ENCODE measurements at places on chromosomes 1 and 21.

- peak; percentile 55 for DNase-seq
Measured at GRCh38 chr21:32256873-32257620, 21.8 kb downstream of the MIS18A start.

DNA sequence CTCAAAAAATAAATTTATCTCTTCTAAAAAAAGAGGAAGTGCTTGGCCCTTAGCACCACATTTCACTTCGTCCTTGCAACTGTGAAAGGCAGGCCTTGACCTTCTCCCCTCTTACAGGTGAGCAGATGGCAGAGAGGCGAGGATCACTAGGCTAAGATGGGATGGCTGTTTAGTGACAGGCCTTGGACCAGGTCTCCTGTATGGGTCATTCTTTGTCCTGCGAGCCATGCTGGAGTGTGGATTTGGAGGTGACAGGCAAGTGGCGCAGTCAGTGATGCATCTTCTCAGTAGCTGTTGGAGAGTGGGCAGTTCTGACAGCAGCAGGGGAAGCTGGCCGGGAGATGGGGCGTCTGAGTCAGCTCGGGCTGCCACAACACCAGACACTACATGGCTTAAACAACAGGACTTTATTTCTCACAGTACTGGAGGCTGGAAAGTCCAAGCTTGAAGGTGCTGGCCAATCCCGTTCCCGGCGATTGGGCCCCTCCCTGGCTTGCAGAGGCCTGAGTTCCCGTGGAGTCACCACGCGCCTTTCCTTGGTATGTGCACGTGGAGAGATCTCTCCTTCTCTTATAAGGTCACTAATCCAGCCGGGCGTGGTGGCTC, 16.5 kb downstream of the SLC27A3 start:
- DNase-seq: peak; percentile 50

DNA sequence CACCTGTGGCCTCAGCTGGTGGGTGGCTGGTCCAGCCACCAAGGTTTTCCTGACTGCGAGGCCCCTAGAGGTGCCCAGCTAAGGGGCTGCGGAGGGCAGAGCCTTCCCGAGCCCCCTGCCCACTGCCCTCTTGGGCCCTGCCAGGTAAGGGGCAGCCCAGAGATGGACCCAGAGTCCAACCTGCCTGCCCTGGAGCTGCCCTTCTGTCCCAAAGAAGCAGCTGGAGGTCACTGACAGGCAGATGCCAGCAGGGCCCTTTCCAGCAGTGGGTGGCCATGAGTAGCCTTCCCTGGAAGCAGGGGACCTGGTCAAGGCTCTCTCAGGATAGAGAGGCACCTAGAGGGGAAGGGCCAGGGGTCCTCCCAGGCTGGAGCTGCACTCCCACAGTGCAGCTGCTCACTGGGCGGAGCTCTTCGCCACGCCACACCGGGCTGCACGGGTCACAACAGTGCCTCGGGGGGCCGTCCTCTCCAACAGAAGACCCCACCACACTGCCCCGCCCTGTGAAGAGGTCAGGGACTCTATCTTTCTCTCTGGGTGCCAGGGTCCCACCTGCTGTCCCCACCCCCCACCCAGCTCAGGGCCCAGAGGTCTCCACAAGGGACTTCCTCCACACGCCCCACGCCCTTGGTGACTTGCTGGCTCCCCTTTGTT, 10.9 kb upstream of the GNB1 start:
- DNase-seq: no peak

- no peak for DNase-seq
Measured at GRCh38 chr1:163093169-163093568, 24.0 kb downstream of the RGS4 start.

GRCh38 chr1:46757956-46758528, 39.1 kb upstream of the EFCAB14 start:
- no peak for DNase-seq

DNA sequence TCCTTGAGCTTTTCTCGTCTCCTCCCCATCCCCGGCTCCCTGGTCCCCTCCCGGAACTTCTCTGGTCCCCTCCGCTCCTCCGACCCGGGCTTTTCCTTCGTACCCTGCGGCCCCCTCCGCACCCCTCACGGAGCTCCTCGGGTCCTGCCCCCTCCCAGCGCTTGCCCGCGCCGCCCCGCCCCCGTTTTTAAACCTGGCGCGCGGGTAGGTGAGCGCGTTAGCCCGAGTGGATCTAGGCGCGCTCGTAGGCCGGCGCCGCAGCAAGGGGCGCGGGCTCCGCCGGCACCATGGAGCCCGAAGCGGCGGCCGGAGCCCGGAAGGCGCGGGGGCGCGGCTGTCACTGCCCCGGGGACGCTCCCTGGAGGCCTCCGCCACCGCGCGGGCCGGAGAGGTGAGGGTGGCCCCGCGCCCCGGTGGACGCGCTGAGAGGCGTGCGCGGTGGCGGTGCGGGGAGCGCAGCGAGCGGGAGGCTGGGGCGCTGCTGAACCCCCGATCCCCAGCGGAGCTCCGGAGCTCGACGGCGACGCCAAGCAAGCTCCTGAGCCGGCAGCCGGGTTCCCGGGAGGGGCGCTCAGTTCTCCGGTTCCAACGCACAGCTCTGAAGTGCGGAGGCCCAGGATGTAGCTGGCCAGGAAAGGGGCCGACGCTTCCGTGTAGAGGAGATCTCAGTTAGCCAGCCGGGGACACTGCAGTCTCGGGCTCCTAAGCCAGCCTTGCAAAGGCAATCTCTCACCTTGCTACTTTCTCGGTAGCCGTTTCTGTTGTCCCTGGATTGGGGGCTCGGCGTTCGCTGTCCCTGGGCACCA, at the start of gene RIPPLY3:
Gene RIPPLY3, plus strand, starts transcription at position 217 of the 806 bp plus-strand sequence. Its CDS starts 71 bp downstream, at position 288.
- DNase-seq: no peak

GRCh38 chr1:66271904-66272254, 262.1 kb upstream of the SGIP1 start:
- DNase-seq: no peak

DNA sequence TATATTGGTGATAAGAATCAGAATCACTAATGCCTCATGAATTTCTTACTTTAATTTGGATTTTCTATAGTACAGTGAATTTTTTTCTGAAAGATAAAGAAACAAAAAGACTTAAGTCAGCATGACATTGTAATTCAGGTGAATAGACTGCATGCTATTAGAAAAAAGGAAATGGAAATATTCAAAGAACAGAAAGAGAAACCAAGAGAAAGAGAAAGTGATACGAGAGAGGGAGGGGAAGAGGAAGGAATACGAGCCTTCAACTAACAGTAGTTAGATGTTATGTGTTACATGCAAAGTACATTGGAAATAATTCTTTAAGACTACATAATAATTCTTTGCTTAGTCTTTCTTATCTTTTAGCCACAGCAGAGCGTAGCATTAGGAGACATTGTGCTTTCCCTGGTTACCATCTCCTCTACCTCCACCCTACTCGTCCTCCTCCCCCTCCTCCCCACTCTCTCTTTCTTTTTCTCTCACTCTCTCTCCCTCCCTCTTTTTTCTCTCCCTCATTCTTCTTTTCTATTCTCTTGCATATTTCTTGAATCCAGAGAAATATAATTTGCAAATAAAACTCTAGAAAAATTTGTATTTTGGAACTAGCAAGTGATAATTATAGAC, 46.4 kb upstream of the ADGRL4 start:
- no peak for DNase-seq

DNA sequence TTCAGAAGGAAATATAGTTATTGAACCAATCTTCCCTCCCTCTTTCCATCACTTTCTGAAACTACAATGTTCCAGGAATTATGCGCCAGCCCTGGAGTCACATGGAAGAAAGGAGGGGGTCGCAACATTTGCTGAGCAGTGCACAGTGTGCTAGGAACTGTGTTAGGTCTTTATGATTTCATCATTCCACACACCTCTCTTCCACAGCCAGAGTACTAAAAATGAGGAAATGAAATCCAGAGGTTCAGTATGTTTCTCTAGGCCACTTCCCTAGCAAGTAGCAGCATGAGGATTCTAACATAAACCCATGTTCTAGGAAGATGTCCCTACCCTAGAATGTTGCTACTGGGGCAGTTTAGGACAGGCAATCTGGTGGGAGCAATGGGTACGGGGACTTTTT, 158.1 kb downstream of the SLC45A1 start:
- DNase-seq: no peak

GRCh38 chr1:91557039-91557690, 56.5 kb downstream of the CDC7 start:
- no peak for DNase-seq

DNA sequence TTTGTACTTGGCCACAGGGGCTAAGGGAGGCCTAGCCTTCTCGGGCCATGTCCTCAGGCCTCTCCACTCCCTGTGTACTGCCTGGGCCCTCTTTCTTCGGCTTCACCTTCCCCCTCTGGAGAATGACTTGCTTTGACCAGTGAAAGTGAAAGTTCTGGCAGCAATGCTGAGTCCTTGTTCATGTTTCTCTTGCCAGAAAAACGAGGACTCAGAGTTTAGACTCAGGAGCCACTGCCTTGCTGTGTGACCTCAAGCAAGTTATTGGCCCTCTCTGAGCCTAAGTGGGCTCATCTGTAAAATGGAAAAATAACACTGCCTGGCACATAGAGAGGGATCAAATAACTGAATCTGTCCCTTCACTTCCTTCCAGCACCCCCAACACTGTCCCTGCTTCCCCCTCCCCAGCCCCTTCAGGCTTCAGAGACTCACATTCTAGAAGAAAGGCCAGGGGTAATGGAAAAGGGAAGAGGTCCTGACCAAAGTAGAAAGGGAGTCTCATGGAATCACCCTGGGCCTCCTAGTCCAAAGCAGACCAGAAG, 1.5 kb downstream of the C1QA start:
- no peak for DNase-seq

DNA sequence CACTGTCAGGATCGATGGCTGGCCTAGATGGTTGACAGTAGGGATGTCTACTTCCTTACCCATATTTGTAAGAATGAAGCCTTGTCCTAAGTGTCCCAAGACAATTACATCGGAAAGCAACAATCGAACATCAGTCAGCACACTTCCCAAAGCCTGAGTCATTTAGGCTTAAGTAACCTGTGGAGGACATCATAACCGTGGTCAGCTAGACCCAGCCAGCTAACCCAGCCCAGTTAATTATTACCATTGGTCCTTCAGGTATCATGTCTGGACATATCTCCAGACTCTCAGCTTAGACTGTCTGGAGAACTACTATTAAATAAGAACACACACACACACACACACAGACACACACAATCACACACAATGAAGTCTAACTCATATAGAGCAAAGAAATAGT, 264.7 kb downstream of the TRABD2B start:
- DNase-seq: no peak

DNA sequence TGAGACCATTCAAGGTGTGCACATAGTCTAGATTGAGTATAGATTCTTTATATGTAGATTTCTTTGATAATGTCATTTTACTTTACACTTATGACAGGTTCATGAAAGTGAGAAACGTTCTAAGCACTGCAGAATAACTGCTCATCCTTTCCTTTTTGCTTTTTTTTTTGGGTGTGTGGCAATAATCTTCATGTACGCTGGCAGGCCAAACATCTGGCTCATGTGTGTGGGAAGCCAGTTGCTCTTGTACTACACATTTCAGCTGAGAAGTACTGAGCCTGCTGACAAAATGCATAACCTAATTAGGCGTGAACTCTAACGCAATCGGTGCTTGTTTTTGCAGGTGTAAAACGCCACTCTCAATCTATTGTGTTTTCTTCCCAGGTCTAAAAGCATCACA, 350.8 kb upstream of the KAZN start:
- no peak for DNase-seq

DNA sequence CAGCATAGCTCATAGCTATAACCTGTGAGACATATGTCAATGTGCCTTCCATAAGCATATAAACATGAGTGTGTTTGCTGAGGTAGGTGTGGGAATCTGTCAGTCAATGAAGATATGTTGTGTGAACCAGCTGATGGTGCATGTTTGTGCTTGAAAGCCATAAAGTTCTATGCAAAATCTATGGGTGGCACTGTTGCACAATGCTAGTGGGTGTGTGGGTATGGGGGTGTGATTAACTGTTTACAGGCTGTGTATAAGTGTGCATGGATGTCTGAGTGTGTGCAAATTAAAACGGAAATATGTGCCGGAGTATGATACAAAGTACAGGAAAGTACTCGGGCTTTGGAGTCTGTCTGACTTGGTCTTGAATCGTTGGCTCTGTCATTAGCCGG, 1.0 kb upstream of the ATP2B4 start:
- no peak for DNase-seq

DNA sequence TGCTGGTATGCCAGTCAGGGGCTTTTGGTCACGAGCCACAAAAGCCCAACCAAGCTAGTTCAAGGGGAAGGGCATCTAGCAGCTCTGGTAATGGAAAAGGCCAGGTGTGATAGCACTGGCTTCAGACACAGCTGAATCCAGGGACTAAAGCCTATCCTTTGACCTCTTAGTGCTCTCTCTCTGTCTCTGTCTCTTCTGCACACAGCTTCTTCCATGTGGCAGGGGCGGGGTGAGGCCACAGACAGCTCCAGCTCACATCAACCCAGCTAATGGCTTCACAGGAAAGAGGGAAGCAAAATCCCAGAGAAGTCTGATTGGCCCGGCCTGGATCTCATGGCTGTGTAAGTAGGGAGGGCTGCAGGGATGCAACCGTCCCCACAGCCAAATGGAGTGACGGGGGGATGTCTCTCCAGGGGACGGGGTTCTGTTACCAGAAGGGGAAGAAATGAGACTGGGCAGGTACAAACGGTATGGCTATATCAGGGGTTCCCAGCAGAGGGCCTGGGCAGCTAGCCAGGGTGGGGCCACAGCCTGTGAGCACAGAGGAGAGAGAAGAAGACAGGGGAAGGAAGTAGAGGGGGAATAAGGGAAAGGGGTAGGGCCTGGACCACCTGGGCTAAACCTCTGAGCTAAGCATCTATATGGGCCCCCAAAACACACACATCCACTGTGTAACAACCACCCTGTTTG, 42.4 kb downstream of the FBXO2 start:
- no peak for DNase-seq

GRCh38 chr1:48718116-48718630, 58.5 kb downstream of the BEND5 start:
- DNase-seq: no peak

All from AG09309 (cell line).